Endodermal cell (in vitro differentiated cells): ENCODE measurements at places on chromosomes 7 and 10. TPM values are rescaled to one million over a fixed set of nuclear protein-coding genes. Genes with fewer than 3 reads are reported as not detected.

DNA sequence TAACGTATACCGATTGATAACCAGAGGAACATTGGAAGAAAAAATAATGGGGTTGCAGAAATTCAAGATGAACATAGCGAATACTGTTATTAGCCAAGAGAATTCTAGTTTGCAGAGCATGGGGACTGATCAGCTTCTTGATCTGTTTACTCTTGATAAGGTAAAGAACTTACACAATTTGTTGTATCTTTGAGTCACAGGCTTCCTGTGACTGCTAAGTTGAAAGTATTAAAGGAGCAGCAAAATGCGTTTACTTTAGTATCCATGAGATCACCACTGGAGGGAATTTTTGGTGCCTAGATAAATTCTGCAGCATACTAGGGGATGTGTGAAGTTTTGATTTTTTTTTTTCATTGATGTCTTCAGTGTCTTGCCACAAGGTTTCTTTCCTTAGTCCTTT, 103.6 kb downstream of the BTAF1 start:
- no peak overlapping the region for H3K4me3 ChIP-seq
- H3K27me3 ChIP-seq = no peaks in the 10 kb centered on the region
- DNase-seq = no peak
- H3K27ac ChIP-seq = no peak overlapping the region
- H3K4me1 ChIP-seq = peaks cover 24% of the 10 kb centered on the region

PTF1A gene
- total RNA-seq = not detected in 3 replicates

- H3K27me3 ChIP-seq = no peaks in the 10 kb centered on the region
- no peak overlapping the region for H3K4me3 ChIP-seq
- H3K4me1 ChIP-seq = no peaks in the 10 kb centered on the region
Measured at GRCh38 chr7:74598558-74598957, 59.0 kb upstream of the GTF2I start.

FAM25G gene
- not detected in 2 replicates for total RNA-seq

DNA sequence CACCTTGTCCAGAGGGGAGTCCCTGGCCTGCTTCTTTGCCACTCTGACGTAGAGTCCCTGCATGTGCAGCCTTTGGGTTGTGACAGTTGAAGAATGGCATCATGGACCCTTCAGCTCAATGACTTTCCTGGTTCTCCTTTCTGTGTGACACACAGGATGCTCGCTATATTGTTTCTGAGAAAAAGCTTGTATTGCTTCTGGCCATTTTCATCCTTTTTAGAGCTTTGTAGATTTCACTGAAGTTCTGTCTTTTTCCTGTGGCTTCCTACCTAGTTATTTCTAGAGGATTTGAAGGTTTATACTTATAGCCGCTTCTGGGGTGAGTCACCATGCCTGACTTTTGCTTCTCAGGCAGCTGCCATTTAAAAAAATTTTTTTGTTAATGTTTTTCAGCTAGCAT, 27.0 kb downstream of the SND1 start:
- no peak overlapping the region for H3K27ac ChIP-seq
- H3K36me3 ChIP-seq = peaks cover 66% of the 10 kb centered on the region
- H3K27me3 ChIP-seq = no peaks in the 10 kb centered on the region
- no peak overlapping the region for H3K4me3 ChIP-seq

TWIST1 gene
- total RNA-seq = 0.46 to 1.7 TPM (median 1.7 TPM) in 3 replicates
